ENCODE measurements at places on chromosomes 2 and 18. TPM values are rescaled to one million over a fixed set of nuclear protein-coding genes. Genes with fewer than 3 reads are reported as not detected.

RBM43 gene
- total RNA-seq = 20.7 TPM

- DNase-seq = no peak
- no peaks in the 10 kb centered on the region for H3K27me3 ChIP-seq
- no peaks in the 10 kb centered on the region for H3K4me1 ChIP-seq
- no peaks in the 10 kb centered on the region for H3K36me3 ChIP-seq
These were observed 35.1 kb downstream of the SLC4A3 start for GRCh38 chr2:219662566-219662965.

DNA sequence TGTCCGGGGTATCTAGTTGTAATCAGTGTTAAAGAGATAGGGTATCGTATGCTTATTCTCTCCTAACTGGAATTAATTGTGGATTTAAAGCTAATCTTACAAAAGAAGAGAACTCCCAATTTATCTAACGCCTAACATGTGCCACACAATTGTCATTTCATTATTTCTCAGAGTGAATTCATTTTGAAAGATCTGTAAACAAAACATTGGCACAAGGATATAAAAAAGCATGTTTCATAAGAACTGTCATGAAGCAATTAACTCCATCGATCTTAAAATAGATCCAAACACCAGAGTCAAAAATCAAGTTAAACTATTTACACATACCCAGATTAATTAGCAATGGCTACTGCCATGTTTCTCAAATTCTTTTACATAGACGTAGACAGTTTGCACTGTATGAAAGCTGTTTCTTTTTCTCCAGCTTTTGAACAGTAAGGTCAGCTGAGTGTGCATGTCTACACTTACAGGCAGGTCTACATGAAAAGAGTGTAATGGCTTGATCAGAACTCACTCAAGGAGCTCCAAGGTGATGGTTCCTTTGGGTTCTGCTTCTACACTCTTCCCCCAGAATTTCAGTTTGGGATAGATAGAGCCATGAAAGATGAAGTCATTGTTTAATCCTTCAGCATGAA is 38.8 kb downstream of the CABYR start:
- H3K27ac ChIP-seq = no peak overlapping the region
- DNase-seq = no peak
- no peak overlapping the region for H3K4me3 ChIP-seq
- no peaks in the 10 kb centered on the region for H3K27me3 ChIP-seq

GRCh38 chr2:43085505-43085904 is 140.9 kb downstream of the ZFP36L2 start:
- H3K27ac ChIP-seq = no peak overlapping the region
- no peak overlapping the region for H3K4me3 ChIP-seq
- no peak for DNase-seq
- no peaks in the 10 kb centered on the region for H3K27me3 ChIP-seq

DNA sequence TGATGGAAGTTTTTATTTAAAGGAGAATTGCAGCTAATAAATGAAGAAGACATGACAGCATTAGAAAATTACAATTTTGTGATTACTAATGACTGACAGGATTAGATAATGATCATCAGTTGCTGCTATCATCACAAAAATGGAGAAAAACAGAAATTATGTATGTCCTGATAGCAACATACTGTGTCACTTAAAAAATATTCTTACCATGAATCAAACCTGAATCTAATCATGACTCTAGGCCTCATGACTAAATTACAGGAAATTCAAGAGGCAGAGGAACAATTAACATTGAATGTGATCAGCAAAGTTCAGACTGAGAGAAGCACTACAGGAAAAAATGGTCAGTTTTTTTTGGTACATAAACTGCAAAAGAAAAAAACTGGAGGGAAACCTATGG is 147.8 kb downstream of the PMAIP1 start:
- no peak for DNase-seq
- H3K27me3 ChIP-seq = no peaks in the 10 kb centered on the region
- no peak overlapping the region for H3K4me3 ChIP-seq
- H3K36me3 ChIP-seq = no peaks in the 10 kb centered on the region
- no peak overlapping the region for H3K27ac ChIP-seq

IL36A gene
- total RNA-seq = not detected

DNA sequence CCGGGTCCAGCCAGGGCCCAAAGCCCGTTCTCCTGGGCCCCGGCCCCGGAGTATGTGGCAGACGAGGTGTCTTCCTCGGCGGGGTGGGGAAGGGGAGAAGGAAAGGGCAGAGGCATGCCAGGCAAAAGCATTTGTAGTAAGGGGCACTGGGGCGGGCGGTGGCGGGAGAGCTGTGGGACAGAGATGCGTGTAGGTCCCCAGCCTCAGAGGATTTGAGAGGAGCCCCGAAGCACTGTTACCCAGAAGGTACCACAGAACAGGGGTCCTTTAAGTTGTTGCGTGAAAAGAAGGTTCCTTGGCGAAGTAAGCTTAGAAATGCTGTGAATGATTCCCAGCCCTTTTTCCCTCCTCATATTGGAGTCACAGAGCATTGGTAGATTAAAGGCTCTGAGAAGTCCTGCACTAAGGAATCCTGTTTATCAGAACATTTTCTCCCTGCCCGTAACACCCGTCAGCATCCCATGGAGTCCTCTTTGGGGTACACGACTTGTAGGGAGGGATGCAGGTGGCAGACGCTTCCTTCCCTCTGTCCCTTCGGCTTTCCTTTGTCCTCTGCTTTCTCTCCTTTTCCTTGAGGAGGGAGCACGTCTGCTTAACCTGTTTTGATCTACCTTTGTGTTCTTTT is 12.5 kb downstream of the GAREM2 start:
- no peaks in the 10 kb centered on the region for H3K27me3 ChIP-seq
- H3K4me3 ChIP-seq = peak overlapping the region; percentile 24
- H3K27ac ChIP-seq = peak overlapping the region; percentile 24
- peaks cover 6% of the 10 kb centered on the region for H3K36me3 ChIP-seq
- H3K4me1 ChIP-seq = peaks cover 19% of the 10 kb centered on the region

DNA sequence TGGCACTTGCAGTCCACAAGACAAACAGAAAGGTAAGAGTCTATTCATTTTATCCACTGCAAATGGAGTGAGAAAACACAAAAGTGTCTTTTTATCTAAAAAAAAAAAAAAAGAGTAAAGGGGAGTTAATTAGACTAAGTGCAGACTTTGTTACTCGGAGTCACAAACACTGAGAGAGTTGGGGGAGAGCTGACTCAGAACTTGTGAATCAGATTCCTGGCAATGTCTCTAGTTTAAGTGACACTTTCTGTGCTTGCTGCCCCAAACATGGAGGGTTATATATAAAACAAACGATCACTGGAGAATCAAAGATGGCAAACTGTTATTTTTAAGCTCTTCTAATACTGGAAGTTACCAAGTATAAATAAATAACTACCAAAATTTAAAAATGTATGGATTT is 505.8 kb upstream of the NRP2 start:
- no peak overlapping the region for H3K4me3 ChIP-seq
- H3K36me3 ChIP-seq = no peaks in the 10 kb centered on the region
- no peaks in the 10 kb centered on the region for H3K27me3 ChIP-seq
- no peak for DNase-seq
- H3K27ac ChIP-seq = no peak overlapping the region
- H3K4me1 ChIP-seq = no peaks in the 10 kb centered on the region

MALL gene
- not detected for total RNA-seq

GRCh38 chr2:19653509-19653908 is 248.3 kb downstream of the TTC32 start:
- DNase-seq = no peak
- H3K36me3 ChIP-seq = no peaks in the 10 kb centered on the region
- no peak overlapping the region for H3K4me3 ChIP-seq
- no peaks in the 10 kb centered on the region for H3K27me3 ChIP-seq
- no peaks in the 10 kb centered on the region for H3K4me1 ChIP-seq

MBOAT2 gene
- total RNA-seq = 2.0 TPM

DNA sequence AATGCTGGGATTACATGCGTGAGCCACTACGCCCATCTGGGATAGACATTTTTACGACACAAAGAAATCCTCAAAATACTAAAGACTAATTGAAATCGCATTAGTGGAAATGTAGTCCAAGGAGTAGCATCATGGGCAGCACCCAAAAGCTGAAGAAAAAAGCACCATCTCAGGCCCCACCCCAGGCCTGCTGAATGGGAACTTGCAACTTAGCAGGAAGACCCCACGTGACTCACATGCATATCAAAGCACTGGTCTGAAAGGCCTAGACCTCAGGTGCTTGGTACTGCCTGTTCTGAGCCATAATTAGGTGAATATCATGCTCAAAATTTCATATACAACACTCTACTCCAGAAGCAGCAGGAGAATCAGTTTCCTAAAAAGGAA is 28.9 kb downstream of the SPRED2 start:
- DNase-seq = no peak
- H3K36me3 ChIP-seq = no peaks in the 10 kb centered on the region
- no peak overlapping the region for H3K4me3 ChIP-seq
- H3K27ac ChIP-seq = no peak overlapping the region
- H3K27me3 ChIP-seq = no peaks in the 10 kb centered on the region

R3HDM1 gene
- 42.3 TPM for total RNA-seq

DNA sequence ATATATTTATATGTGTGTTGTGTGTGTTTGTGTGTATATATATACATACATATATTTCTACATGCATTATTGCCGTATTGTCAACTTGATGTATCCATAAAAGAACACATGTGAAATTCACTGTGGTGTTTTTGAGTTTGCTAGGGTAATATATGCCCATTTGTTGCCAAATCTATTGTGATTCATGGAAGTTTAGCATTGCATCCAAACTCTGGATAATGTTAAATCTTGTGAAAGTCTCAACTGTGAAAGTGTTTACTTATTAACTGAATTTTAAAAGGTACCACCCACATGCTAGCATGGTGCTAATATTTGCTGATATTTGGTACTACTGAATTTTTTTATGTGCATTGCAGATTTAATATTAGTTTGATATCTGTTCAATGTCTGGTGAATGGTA is 96.6 kb upstream of the SLC8A1 start:
- H3K36me3 ChIP-seq = no peaks in the 10 kb centered on the region
- no peaks in the 10 kb centered on the region for H3K4me1 ChIP-seq
- no peak for DNase-seq
- H3K27me3 ChIP-seq = no peaks in the 10 kb centered on the region
- no peak overlapping the region for H3K4me3 ChIP-seq

IL37 gene
- not detected for total RNA-seq

NOL4 gene
- total RNA-seq = not detected

- no peak overlapping the region for H3K27ac ChIP-seq
- no peak overlapping the region for H3K4me3 ChIP-seq
- no peaks in the 10 kb centered on the region for H3K36me3 ChIP-seq
- H3K4me1 ChIP-seq = no peaks in the 10 kb centered on the region
- no peaks in the 10 kb centered on the region for H3K27me3 ChIP-seq
These were observed 12.6 kb upstream of the TTC32 start for GRCh38 chr2:19914266-19914975.

CD8B gene
- 0.73 TPM for total RNA-seq

ALLC gene
- not detected for total RNA-seq

CD302 gene
- total RNA-seq = 1.0 TPM

GRCh38 chr2:1613731-1614354 is 130.5 kb downstream of the PXDN start:
- DNase-seq = no peak
- no peaks in the 10 kb centered on the region for H3K4me1 ChIP-seq
- H3K4me3 ChIP-seq = no peak overlapping the region

GRCh38 chr2:68362749-68363148 is 2.3 kb upstream of the PLEK start:
- no peaks in the 10 kb centered on the region for H3K36me3 ChIP-seq
- no peak overlapping the region for H3K4me3 ChIP-seq
- no peaks in the 10 kb centered on the region for H3K27me3 ChIP-seq
- no peak overlapping the region for H3K27ac ChIP-seq
- DNase-seq = no peak

RGPD4 gene
- total RNA-seq = not detected

- no peaks in the 10 kb centered on the region for H3K4me1 ChIP-seq
- no peaks in the 10 kb centered on the region for H3K27me3 ChIP-seq
- no peak overlapping the region for H3K4me3 ChIP-seq
- no peaks in the 10 kb centered on the region for H3K36me3 ChIP-seq
- DNase-seq = no peak
These were observed 71.4 kb upstream of the CXCR4 start for GRCh38 chr2:136189221-136189782.

GRCh38 chr2:112626604-112627059 is 19.1 kb upstream of the SLC20A1 start:
- peak overlapping the region; percentile 46 for H3K4me3 ChIP-seq
- peak overlapping the region; percentile 15 for H3K27ac ChIP-seq
- peak; percentile 63 for DNase-seq
- peaks cover 75% of the 10 kb centered on the region for H3K4me1 ChIP-seq
- H3K27me3 ChIP-seq = no peaks in the 10 kb centered on the region
